ENCODE measurements at places on chromosomes 2 and 18. TPM values are rescaled to one million over a fixed set of nuclear protein-coding genes. Genes with fewer than 3 reads are reported as not detected.

DNA sequence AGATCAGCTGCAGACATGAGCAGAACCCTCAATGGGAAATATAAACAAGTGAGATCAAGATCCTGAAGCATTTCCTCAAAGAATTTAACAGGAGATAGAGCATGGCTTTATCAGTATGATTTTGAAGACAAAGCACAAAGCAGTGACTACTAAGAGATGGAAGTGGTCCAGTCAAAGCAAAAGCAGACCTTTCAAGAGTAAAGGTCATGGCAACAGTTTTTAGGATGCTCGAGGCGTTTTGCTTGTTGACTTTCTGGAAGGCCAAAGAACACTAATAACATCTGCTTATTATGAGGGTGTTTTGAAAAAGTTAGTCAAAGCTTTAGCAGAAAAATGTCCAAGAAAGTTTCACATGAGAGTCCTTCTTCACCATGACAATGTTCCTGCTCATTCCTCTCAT is 128.5 kb downstream of the KCNE4 start:
- H3K4me3 ChIP-seq: no peak overlapping the region
- H3K4me1 ChIP-seq: no peaks in the 10 kb centered on the region
- no peak for DNase-seq
- H3K27me3 ChIP-seq: no peaks in the 10 kb centered on the region
- no peaks in the 10 kb centered on the region for H3K36me3 ChIP-seq
- no peak overlapping the region for H3K27ac ChIP-seq

Gene CABYR
- 7.8 TPM for total RNA-seq

DNA sequence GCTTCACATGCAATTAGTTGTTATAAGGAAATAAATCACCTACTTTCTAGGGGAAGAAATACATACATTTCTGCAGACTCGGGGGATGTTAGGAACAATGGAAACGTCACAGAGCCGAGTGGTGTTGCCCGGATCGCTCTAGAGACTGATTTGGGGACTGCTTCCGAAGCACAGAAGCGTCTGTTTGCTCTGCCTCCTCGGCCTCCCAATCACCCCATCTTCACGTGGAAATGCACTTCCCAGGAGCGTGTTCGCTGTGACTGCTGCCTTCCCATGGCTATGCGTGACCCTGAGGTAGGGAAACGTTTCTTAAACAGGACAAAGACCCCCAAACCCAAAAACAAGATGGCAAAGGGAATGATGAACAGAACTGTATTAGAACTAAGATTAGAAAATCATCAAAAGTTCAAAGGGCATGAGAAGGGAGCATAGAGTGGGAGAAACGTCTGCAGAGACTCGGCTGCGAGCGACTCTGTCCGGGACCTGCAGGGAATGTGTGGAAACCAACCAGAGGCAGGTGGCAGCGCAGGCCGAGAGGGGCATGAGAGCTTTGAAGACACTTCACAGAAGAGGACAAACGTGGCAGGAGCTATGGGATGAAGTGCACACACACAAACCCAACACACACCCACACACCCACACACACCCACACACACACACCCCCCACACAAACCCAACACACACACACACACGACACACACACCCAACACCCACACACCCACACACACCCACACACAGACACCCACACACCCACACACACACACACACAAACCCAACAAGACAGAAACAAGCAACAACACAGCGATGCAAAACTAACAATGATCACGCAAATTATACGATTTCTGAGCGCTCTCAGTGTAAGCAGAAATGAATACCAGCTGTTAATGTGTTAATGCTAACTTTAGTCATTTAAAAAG is 41.3 kb downstream of the RTP5 start:
- no peak overlapping the region for H3K27ac ChIP-seq
- no peaks in the 10 kb centered on the region for H3K27me3 ChIP-seq
- no peak for DNase-seq
- H3K4me3 ChIP-seq: no peak overlapping the region
- no peaks in the 10 kb centered on the region for H3K4me1 ChIP-seq
- no peaks in the 10 kb centered on the region for H3K36me3 ChIP-seq

DNA sequence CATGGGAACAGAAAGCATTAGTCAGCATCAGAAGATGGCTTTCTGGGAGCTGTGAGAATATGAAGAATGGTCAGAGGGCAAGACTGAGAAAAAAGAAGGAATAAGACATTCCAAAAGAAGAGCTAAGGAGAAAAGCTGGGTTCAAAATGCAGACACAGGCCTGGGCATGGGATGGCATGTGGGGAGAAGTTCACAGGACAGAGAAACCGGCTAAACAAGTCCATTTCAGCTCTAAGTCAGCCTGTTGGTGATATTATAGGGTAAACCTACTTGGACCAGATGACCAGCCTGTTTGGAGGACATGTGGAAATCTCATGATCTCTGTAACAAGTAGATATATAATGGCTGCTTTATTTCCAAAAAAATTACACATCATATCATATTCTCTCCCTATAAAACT is 91.7 kb upstream of the MEIS1 start:
- no peak overlapping the region for H3K27ac ChIP-seq
- H3K4me3 ChIP-seq: no peak overlapping the region
- H3K27me3 ChIP-seq: no peaks in the 10 kb centered on the region
- no peaks in the 10 kb centered on the region for H3K36me3 ChIP-seq
- H3K4me1 ChIP-seq: no peaks in the 10 kb centered on the region

- H3K4me1 ChIP-seq: peaks cover 13% of the 10 kb centered on the region
- no peaks in the 10 kb centered on the region for H3K27me3 ChIP-seq
- peak overlapping the region; percentile 97 for H3K4me3 ChIP-seq
- peaks cover 29% of the 10 kb centered on the region for H3K36me3 ChIP-seq
Measured at GRCh38 chr2:68158134-68158447, 403 bp downstream of the PNO1 start.

Gene EFHD1
- total RNA-seq: 18.8 TPM

DNA sequence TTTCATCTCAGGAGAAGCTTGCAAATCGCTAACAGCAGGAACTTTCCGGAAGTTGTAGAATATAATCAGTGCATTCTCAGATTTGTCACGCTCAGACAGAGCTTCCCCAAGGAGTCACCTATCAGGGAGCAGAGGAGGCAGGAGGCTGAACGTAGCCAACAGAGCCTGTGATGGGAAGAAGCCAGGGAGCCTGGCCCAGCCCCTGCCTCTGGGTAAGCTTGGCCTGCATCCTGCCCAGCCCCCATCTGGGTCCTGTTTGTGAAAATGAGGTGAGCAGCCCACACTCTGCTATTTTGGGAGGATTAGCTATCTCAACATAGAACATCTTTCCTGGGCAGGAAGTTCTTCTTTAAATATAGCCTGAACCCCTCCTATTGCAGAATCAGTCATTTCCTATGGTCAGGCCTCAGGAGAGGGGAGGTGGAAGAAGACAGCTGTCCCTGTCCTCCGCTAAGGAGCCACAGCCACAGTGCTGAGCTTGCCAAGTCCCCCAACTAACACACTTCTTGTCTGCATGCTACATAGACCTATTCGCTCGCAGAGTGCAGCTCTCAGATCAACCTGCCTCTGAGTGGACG is 19.2 kb upstream of the PKDCC start:
- peaks cover 27% of the 10 kb centered on the region for H3K4me1 ChIP-seq
- no peak overlapping the region for H3K4me3 ChIP-seq
- no peak overlapping the region for H3K27ac ChIP-seq
- H3K36me3 ChIP-seq: no peaks in the 10 kb centered on the region

Gene TSGA10
- 3.9 TPM for total RNA-seq

Gene UGT1A10
- total RNA-seq: not detected

- no peak overlapping the region for H3K4me3 ChIP-seq
- peak; percentile 50 for DNase-seq
- H3K27me3 ChIP-seq: no peaks in the 10 kb centered on the region
- peaks cover 12% of the 10 kb centered on the region for H3K4me1 ChIP-seq
- H3K27ac ChIP-seq: no peak overlapping the region
- H3K36me3 ChIP-seq: no peaks in the 10 kb centered on the region
Measured at GRCh38 chr2:68905116-68905515, 33.9 kb upstream of the BMP10 start.

DNA sequence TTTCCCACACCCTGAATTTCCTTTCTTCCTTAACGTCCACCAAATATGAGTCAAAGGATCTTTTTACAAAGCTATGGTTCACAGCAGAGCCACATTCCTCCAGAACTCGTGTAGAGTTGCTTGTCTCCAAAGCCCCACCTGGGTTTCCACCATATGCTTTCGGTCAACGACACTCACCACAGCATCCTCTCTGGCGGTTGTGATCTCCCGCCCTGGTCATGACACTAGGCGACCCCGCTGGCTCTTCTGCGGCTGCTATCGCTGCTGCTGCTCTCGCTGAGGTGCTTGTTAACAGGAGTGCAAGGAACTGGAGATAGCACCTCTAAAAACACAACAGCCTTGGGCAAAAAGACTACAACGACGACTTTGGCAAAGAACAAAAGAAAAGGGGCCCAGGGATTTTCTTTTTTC is 340 bp downstream of the SLC40A1 start:
- peaks cover 10% of the 10 kb centered on the region for H3K27me3 ChIP-seq
- peak; percentile 9 for DNase-seq
- peak overlapping the region; percentile 74 for H3K4me3 ChIP-seq
- no peak overlapping the region for H3K27ac ChIP-seq
- H3K4me1 ChIP-seq: peaks cover 6% of the 10 kb centered on the region

GRCh38 chr18:9872823-9873222 is 12.9 kb upstream of the TXNDC2 start:
- no peak overlapping the region for H3K27ac ChIP-seq
- no peaks in the 10 kb centered on the region for H3K27me3 ChIP-seq
- no peak for DNase-seq
- H3K4me1 ChIP-seq: peaks cover 38% of the 10 kb centered on the region
- H3K36me3 ChIP-seq: no peaks in the 10 kb centered on the region
- no peak overlapping the region for H3K4me3 ChIP-seq

Gene ANKAR
- 3.1 TPM for total RNA-seq

Gene LRRTM4
- total RNA-seq: 0.59 TPM

- H3K36me3 ChIP-seq: peaks cover 3% of the 10 kb centered on the region
- no peak overlapping the region for H3K27ac ChIP-seq
- no peaks in the 10 kb centered on the region for H3K4me1 ChIP-seq
- DNase-seq: no peak
Measured at GRCh38 chr2:170044751-170045478, 133.0 kb upstream of the MYO3B start.

Gene SNTG2
- 1.9 TPM for total RNA-seq

Gene WNT10A
- total RNA-seq: 2.5 TPM

- DNase-seq: no peak
- H3K4me1 ChIP-seq: no peaks in the 10 kb centered on the region
Measured at GRCh38 chr2:99081891-99082290, 59.6 kb upstream of the C2orf15 start.

- no peak overlapping the region for H3K4me3 ChIP-seq
- no peaks in the 10 kb centered on the region for H3K36me3 ChIP-seq
- no peak for DNase-seq
- no peak overlapping the region for H3K27ac ChIP-seq
Measured at GRCh38 chr18:2994603-2995432, 18.1 kb downstream of the LPIN2 start.

- DNase-seq: no peak
- H3K36me3 ChIP-seq: no peaks in the 10 kb centered on the region
- H3K4me3 ChIP-seq: no peak overlapping the region
- no peaks in the 10 kb centered on the region for H3K4me1 ChIP-seq
- H3K27me3 ChIP-seq: no peaks in the 10 kb centered on the region
Measured at GRCh38 chr2:103754530-103754929, 992.7 kb downstream of the TMEM182 start.

DNA sequence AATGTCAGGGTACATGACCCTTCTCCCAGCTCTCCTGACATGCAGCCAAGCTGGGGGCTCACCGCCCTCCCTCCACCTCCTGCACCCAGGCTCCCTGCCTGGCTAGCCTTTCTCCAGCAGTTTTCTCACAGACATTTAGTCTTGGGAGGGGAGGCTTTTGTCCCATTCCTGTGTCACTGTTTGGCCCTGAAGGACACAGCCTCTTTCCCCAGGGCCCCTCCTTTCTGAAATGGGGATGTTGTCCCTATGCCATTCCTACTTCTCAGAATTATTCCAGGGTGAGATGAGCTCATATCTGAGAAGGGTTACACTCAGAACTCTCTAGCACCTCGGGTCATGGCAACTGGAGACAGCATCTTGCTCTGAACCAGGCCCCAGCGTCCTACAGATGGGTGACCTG is 47.3 kb upstream of the MRPL33 start:
- peaks cover 34% of the 10 kb centered on the region for H3K4me1 ChIP-seq
- H3K4me3 ChIP-seq: no peak overlapping the region
- no peaks in the 10 kb centered on the region for H3K27me3 ChIP-seq
- DNase-seq: no peak
- no peaks in the 10 kb centered on the region for H3K36me3 ChIP-seq

GRCh38 chr2:159907909-159908308 is 109.9 kb upstream of the CD302 start:
- H3K4me1 ChIP-seq: peaks cover 4% of the 10 kb centered on the region
- no peaks in the 10 kb centered on the region for H3K36me3 ChIP-seq
- no peak for DNase-seq
- H3K27me3 ChIP-seq: peaks cover 11% of the 10 kb centered on the region

DNA sequence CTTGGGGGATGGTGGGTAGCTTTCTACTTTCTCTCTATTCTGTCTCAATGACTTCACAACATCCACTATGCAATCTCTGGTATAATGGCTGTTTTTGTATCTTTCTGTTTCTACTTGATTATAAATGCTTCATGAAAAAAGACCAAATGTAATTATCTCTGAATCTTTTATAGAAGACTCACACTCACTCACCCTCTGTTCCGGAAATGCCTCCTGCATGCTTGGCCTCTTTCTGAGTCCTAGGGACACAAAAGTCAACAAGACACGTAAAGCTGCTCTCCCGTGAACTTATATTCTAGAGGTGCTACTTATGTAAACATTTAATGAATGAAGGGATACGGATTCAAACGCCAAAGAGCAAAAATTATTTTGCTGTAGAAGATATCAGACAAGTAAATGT is 502.2 kb upstream of the SOX11 start:
- no peaks in the 10 kb centered on the region for H3K4me1 ChIP-seq
- H3K4me3 ChIP-seq: no peak overlapping the region
- DNase-seq: no peak
- no peaks in the 10 kb centered on the region for H3K27me3 ChIP-seq
- no peaks in the 10 kb centered on the region for H3K36me3 ChIP-seq

Gene GPR55
- 0.12 TPM for total RNA-seq

DNA sequence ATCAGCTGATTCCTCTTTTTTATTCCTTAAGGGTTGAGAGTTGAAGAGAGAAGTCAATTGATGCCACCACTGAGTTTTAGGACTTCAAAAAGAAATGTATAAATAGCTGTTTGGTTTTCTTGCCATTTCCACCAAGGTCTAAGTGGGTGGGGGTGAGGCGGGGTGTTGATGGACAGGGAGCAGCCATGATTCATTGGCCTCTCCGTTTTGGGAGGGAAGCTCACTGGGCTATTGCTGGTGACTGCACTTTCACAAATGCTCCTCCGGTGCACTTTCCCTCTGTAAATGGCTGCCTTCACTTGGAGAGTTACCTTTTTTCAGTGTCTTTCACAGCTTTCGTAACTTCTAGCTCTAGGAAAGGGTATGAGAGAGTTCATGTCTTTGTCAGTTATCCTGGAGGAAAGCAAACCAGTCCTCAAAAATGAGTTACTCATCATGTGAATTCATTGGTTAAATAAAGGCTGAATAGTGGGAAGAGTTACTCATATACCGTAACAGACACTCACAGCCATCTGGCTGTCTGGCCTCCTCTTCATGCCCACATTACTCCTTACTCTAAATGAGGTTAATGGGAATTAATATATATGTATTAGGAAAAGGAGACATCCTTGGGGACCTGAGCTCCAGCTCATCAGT is 17.4 kb upstream of the CTAGE1 start:
- H3K27me3 ChIP-seq: no peaks in the 10 kb centered on the region
- peak overlapping the region; percentile 10 for H3K4me3 ChIP-seq
- no peaks in the 10 kb centered on the region for H3K36me3 ChIP-seq
- DNase-seq: peak; percentile 88

- no peaks in the 10 kb centered on the region for H3K36me3 ChIP-seq
- no peaks in the 10 kb centered on the region for H3K4me1 ChIP-seq
- DNase-seq: no peak
- H3K4me3 ChIP-seq: no peak overlapping the region
- H3K27ac ChIP-seq: no peak overlapping the region
Measured at GRCh38 chr2:175398848-175399247, 217.3 kb upstream of the ATP5MC3 start.
